Activated naive CD4-positive, alpha-beta T cell treated with anti-CD3 and anti-CD28 coated beads, Interleukin-2, amount 50 U/mL, for 16 hours (primary cell): ENCODE measurements at places on chromosomes 12 and 14.

- no peak for DNase-seq
Observed at GRCh38 chr14:53412819-53413675, 259.9 kb upstream of the DDHD1 start.

- DNase-seq: no peak
Observed at GRCh38 chr12:31035967-31036665, 37.5 kb upstream of the DDX11 start.

- no peak for DNase-seq
Observed at GRCh38 chr12:62347922-62348650, 87.9 kb downstream of the USP15 start.

DNA sequence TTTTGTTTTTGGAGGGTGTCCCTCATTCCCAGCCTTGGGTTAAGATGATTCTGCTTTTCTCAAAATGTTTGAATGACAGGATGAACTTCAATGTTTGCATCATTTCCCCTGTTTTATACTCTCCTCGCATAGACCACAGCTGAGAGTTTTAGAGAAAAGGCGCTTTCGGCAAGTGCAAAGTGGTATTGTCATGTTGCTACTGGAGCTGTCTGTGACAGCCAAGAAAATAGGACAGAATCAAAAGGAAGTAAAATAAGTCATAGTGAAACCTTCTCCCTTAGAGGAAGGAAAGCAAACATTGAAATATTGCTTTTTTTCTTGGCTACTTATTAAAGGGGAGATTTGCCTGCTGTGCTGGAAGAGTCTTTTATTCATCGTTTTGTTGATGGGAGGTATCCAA, 33.5 kb upstream of the ARHGAP5 start:
- DNase-seq: no peak

GRCh38 chr14:74684434-74684833, 28.4 kb downstream of the AREL1 start:
- DNase-seq: no peak

DNA sequence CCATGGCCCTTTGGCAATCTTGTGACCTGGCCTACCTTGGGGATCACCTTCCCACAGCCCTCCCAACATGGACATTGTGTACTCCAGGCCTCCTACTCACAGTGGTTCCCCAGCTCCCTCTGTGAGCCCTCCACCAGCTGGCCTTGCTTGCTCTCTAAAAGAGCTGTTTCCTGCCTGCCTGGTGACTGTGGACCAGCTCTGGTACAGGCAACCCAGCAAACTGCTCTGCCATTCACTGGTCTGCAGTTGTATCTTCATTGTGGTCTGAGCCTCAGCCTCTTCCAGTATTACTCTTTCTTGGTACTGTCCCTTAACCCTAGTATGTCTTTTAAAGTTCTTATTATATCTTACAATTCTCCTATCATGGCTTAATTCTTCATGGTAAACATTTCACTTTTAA, 236.2 kb downstream of the KTN1 start:
- DNase-seq: no peak

- DNase-seq: no peak
Observed at GRCh38 chr12:25701290-25701689, 148.2 kb upstream of the LMNTD1 start.

DNA sequence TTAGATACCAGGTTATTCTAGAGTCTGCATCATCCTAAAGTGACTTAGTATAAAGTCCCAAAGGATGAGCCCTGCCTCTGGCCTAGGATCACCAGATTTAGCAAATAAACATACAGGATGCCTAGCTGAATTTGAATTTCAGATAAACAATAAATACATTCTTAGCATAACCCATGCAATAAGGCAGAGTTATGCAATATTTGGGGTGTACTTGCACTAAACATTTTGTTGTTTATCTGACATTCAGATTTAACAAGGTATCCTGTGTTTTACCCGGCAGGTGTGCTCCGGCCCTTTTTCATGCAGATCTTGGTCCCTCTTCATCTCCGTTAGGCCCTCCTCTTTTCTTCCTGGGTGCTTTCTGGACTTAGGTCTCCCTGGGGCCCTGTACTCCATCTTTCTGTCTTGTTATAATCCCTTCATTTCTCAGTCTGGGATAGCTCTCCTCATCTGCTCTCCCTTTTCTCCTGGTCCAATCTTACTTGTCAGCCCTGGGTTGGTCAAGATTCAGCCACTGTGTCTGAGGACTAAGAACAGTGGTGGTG, 18.1 kb upstream of the SMOC1 start:
- DNase-seq: no peak

- no peak for DNase-seq
Observed at GRCh38 chr12:29147731-29148595, 1.1 kb upstream of the FAR2 start.

- DNase-seq: no peak
Observed at GRCh38 chr12:125988545-125988944, 923.3 kb downstream of the AACS start.

GRCh38 chr14:32003585-32003984, 73.5 kb upstream of the ARHGAP5 start:
- no peak for DNase-seq

DNA sequence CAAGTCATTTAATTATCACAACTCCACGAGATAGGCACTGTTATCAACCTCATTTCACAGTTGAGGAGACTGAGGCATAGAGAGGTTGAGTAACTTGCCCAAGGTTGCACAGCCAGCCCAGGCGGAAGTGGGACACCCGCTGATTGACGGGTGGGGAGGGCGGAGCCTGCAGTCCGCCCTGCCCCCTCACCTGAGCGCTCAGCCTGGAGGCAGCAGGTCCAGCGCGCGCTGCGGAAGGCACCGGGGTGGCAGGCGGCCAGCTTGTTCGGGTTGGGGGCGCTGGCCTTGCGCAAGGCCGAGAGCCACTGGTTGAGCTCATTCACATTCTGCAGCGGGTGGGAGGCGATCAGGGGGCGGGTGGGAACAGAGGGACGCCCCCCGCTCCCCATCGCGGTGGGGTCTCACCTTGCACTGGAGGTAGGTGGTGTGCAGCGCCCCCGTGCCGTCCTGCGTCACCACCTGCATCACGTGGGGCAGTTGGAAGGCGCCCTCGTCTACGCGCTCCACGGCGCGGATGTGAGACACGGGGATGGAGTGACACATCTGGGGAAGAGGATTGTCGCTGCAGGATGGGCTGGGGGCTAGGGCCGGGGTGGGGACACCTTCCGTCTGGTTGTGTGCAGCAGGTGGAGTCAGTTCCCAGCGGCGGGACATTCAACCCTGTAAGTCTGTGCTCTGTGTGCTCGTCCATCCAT, 31.7 kb downstream of the RASAL1 start:
- DNase-seq: peak; percentile 73
